ENCODE measurements at places on chromosomes 7 and 10.

GRCh38 chr7:143216686-143217085 lies 5.2 kb upstream of the TAS2R40 start:
- no peak for DNase-seq

DNA sequence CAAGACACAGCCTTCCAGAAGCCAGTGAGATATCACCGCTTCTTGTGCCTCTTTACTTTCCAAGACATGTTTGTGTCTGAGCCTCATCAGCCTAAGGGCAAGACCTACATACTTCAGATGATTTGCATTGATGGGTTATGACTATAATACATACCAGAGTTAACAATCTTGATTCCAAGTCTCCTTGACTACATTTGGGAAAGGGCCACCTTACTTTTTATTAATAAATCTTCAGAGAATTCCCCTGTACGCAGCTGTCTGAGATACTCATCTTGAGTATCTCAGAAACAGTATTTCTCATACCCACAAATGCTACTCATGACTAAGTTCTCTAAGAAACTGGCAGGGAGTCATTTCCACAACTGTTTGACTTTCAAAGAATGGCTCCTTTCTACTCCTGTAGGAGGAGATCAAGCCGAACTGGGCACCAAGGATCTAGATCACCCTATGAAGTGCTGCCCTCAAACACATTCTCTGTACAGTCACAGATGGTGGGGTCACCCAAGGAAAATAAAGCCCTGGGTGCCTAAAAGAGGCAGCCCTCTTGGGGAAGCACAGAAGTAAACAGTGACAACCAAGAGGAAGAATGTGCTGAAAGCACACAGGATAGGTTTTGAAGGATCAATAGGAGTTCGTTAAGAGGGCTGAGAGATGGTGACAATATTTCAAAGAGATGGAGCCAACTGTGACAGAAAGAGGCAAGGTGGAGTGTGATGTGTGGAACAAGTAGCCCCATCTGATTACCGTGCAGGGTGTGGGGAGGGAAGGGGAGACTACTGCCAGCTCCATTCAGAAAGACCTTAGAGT lies 138.9 kb downstream of the JAZF1 start:
- DNase-seq, result no peak

DNA sequence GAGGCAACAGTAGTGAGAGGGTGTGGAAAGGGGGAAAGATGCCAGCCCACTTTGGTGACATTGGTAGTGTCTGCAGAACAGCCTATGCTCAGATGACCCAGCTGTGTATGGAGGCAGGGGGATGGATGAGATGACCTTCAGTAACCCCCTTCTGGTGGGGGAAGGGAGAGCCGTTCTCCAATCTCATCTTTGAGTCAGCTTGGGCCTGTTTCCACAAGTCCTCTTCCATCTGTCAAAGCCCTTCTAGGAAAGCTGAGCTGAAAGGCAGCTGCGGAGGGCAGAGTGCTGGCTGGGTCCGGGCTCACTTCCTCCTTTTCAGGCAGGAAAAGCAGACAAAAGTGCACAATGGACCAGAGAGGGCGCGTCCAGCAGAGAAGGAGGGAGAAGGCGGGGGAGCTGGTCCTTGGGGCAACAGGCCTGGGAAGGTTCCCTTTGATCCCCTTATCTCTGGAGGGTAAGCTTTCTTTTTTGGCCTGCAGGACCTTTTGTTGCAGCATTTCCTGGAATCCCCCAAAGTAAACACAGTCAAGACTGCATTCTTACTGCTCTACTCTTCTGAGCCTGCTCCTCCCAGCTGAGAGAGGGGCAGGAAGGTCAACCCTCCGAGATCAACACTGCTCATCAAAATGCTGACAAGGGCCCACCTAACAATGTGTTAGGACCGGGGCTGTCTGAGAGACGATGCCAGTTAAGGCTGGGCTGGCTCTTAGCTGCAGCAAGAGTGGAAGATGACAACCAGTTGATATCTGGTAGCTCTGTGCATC lies 1.2 kb upstream of the LRMDA start:
- no peak for DNase-seq

DNA sequence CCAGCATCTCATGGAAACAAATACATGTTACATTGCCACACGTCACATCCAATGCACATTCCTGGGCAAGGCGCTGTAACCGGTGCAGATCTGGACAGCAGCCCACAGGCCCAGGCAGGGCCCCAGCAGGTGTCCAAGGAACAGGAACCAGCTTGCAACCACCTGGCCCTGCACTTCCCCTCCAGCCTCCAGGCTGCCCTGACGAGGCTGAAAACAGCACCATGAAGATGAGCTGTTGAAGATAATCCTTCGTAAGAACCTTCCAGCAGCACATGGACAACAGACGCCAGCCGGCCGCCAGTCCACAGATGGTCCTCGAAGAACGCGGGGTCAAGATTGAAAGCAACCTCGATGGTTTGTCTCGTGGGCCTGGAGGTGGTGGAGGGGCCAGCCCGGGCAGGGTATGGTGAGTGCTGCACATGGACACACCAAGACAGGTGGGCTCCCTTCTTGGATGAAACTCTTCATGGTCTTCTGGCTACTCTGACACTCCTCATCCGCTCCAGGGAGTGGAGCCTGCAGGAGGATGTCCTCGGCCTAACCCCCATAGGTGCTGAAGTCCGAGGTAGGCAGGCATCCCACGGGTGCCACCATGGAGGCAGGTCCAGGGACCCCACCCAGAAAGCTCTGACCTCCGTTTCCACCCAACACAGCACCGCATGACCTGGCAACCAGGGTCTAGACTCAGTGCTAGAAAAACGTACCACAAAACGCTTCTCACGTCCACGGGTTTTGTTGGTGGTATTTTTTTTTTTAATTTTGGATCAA lies 22.9 kb downstream of the PDGFA start:
- no peak for DNase-seq

- DNase-seq, result no peak
Observed at GRCh38 chr7:113371416-113372043, 253.2 kb upstream of the SMIM30 start.

- no peak for DNase-seq
Observed at GRCh38 chr7:38630720-38631673, at the start of gene AMPH. Gene AMPH, minus strand, starts transcription at chr7:38631373. Its CDS starts 22 bp downstream, at chr7:38631351.

DNA sequence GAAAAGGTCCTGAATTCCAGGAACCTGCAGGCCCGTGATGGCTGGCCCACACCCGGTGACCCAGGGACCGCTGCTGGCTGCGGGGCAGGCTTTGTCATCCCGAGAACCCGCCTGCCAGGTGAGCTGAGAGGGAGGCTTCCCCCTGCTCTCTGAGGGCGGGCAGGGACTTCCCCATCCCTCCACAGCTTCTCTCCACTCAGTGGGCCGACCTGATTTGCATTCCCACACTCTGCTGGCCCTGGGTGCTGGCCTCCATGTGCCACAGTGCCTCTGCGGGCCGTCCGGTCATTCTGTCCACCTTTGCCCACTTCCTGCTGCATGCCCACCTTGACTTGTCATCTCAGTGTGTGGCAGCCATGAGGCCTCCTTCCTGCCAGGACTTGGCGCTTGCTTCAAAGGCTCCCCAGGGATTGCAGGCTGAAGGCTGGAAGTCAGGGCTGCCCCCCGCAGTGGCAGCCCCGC lies 35.3 kb downstream of the PALD1 start:
- DNase-seq, result no peak

- DNase-seq, result no peak
Observed at GRCh38 chr10:24690961-24691512, 32.6 kb downstream of the ARHGAP21 start.

DNA sequence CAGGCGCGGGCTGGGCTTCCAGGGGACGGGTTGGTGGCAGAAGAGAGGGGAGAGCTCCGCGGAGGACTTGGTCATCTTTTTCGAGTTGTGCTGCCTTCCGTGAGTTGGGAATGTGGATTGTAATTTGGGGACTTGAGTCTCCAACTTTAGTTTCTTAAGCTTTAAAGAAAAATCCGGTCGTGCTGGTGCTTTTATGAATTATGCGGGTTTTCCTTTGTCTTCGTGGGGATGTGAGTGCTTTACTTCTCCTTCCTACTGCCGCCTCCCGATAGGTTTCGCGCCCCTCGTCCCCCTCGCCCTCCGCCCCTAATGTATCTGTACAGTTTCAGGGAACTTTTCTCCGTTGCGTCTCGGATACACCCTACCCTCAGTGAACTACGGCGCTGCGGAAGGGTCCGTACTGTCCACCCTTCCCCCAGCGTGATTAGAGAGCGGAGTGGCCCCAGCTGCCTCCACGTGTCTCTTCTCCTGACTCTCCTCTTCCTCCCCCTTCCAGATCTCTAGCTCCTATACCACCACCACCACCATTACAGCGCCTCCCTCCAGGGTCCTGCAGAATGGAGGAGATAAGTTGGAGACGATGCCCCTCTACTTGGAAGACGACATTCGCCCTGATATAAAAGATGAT lies 649 bp downstream of the SCD start:
- no peak for DNase-seq

- DNase-seq, result no peak
Observed at GRCh38 chr10:11875494-11876281, 52.5 kb downstream of the PROSER2 start.

- no peak for DNase-seq
Observed at GRCh38 chr10:6050801-6051445, 11.2 kb downstream of the IL2RA start.

- DNase-seq, result no peak
Observed at GRCh38 chr10:23396695-23397094, 42.2 kb upstream of the OTUD1 start.

- no peak for DNase-seq
Observed at GRCh38 chr10:7507887-7508726, 97.3 kb upstream of the SFMBT2 start.

GRCh38 chr7:54992871-54993475 lies 25.8 kb upstream of the EGFR start:
- no peak for DNase-seq

DNA sequence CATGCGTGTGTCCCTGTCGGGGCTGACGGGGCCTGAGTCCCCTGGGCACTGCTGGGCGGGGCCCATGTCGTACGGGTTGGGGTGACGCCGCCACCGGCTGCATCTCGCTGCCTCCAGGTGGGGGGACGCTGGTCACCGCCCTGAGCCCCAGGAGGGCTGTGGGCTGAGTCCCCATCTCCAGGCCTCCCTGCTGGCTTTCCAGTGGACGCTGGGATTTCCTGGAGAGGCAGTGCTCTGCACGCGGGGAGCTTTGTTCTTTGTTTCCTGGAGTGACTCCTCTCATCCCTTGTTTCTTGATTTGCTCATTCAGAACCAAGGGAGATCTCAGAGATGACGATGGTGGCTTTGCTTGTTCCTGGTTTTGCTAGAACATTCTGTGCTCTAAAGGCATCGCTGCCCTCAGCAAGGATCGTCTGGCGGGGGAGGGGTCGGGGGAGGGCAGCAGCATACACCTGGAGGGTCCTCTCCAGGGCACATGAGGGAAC lies 21.0 kb downstream of the PWWP2B start:
- DNase-seq, result no peak

DNA sequence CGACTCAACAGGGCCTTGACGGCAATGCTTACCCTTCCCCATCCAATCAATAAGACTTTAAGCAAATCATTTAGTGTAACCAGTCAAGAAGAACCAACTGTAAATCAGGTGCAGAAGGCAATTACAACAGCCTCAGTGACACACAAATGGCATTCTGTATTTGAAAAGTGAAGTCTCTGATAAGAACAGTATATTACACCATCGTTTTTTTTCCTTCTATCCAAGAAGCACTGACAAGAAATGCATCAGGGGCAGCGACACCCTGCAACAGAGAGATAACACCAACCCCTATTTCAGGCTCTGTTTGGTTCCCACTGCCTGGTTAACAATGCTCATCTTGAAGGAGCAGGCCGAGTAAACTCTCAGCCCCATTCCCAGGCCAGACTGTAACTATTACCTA lies 204.0 kb upstream of the AOAH start:
- DNase-seq, result no peak

- no peak for DNase-seq
Observed at GRCh38 chr7:69849268-69849667, 251.0 kb downstream of the AUTS2 start.

DNA sequence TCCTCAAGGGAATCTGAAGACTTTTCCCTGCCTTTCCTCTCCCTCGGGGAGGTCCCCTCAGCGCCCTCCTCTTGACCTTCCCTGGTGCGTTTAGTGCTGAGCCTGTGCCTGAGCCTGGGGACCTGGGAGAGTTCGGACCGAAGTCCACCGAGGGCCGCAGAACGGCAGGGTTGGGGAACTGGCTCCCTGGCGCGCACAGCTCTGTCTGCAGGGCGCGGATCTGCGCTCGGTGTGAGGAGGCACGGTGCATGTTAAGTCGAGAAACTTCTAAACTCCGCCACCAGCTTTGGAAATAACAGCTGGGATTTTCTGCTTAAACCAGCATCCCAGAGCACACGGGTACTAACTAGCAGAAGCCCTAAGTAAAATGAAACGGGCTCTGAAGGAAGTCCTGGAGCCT lies 44.2 kb upstream of the SLC29A4 start:
- no peak for DNase-seq

DNA sequence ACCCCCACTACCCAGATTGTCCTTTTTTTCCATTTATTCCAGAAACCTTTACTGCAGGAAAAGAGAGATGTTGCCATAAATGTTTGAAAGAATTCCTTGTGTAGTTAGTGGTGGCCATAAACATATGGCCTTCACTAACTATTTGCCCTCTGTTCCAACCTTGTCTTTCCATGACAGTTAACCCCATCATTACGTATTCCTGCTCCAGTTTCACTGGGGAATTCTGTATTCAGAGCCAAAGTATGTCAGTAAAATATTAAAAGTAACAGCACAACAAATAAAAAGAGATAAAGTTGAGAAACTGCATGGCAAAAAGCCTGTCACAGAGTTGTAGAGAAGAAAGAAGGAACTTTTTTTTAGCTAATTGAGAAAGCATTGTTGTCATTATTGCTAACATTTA lies 261.3 kb downstream of the BICC1 start:
- no peak for DNase-seq

DNA sequence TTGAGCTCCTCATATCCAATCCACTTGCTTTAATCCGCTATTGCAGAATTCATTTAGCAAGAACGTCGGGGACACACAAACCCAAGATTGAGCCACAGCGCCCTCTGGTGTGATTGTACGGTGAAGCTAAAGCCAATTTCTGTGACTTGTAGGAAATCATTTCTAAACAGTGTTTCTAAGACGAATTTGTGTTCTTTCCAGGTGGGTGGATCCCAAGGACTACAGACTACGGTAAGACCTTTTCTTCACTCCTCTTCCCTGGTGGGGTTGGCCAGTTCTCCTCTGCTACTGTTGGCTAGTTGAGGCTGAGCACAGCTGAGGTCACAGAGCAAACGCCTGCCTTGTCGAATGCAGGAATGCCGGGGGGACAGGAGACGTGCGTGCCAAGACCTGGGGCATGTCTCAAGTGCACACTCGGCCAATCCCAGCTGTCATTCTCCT lies 5.2 kb downstream of the DMBT1 start:
- no peak for DNase-seq

DNA sequence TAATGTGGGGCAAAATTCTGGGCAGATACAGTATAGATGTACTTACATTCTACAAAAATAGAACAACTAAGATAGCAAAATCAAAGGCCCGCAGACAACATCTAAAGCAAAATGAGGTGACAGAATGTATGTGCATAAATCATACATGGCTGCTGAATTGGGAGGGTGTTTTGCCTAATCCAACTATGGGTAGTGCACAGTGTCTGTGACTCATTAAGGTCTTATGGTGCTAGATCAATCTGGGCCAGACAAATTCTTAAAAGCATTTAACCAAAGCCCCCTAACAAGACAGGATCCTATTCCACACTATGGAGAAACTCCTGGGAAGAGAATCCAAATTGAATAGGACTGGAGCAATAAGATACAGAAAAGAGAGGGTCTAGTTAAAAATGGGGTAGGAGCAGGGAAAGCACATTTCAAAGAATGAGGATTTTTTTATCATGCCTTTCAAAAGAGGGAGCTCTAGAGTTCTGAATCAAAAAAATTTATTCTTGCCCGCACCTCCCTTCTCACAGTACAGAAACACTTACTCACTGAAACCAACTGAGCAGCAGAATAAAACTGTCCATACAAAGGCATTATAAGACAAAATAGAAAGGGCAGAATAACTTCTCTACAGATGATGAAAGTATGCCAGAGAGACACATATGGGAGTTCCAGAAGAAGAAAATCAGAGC lies 181.3 kb downstream of the RNLS start:
- no peak for DNase-seq
